ENCODE measurements at places on chromosomes 3 and 15.
A peak's percentile ranks its signal among the peaks of the same experiment; 100 is the strongest.

DNA sequence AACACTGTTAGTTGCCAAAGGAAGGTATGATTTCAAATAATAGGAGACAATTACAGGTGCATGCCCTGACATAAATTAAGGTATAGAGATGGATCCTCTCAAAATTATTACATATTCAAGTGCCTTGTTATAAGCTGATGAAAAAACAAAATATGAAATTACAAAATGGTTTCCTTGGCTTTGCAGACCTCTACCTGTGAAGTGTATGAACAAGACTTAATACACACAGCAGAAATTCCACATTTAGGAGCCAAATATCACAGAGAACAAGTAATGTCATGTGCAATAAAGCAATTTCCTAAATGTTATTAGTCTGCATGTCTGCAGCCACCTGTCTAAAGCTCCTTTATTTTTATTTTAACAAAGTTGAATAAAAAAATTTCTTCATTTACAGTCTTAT, 151.5 kb downstream of the ALCAM start:
- no peak for DNase-seq

DNA sequence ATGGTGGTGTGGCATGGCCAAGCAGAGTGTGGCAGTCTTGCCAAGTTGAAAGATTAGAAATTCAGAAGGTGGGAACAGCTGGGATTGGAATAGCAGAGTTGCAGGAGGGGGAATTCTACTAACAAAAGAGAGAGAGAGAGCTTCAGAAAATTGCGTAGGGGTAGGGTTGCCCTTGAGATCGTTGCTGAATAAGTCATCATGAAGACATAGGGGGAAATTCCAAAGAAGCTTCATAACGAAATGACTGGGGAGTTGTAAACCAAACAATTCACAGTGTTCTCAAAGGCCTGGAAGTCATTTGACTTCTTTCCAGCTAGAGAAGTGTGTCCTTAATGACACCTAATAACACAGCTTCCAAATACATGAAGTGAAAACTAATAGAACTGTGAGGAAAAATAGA, 26.3 kb upstream of the TIPARP start:
- no peak for DNase-seq

DNA sequence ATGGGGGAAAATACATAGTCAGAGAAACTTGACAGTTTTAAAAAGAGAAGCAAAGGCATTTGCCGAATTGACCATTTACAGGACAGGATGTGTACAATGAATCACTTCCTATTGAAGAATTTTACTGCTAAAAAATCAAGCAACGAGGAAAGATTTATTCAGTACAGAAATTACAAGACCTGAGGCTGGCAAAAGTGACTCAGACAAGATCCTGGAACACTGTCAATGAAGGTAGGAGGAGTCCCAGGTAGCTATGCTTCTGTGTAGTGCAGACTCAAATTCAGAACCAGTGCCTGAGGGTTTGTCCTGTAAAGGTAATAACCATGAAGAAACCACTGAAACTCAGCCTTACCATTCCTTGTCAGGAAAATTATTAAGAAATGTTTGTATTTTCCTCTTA, 120.9 kb downstream of the ZMAT3 start:
- DNase-seq: no peak

DNA sequence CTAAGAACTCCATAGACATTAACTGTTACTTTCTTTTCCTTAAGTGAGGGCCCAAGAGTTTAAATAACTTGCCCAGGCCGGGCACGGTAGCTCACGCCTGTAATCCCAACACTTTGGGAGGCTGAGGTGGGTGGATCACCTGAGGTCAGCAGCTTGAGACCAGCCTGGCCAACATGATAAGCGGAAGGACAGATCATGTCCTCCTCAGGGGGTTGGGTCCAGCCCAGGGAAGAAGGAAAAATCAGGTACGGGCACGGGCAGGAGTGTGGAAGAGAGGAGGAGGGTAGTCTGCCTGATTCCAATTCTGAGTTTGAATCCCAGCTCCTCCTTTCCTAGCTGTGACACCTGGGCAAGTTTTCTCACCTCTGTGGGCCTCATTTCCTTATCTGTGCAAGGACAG, 118.8 kb downstream of the ANP32A start:
- no peak for DNase-seq

DNA sequence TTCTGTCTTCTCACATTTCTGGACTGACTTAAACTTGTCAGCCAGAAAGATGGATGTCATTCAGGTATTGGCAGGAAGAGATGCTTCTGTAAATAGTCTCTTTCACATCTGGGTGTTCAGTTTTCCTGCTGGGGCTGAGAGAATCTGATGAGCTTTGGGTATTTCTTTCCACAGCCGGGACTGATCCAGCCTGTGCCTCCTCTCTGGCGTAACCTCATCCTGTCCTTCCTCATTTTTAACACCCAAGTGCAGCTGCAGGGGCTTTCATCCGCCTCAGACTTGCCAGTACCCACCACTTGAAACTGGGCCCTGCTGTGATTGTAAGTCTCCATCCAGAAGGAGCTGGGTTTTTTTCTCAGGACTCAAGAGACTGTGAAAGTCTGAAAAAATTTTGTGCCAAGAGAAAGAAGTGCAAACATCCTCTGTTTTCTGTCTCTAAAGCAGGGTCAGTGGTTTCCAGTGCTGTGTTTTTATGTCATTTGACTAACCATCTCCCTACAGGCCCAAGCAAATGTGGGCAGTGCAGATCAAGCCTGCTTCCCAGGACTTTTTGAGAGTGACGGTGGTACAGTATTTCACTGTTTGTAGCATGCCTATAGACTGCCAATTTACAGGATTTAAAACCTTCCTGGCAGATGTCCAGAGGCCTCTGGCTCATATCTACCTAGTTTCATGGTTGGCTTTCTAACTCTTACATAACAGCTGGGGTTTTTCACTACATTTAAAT, 342.7 kb downstream of the PTPRG start:
- no peak for DNase-seq

GRCh38 chr3:15924914-15925313, 127.1 kb upstream of the ANKRD28 start:
- no peak for DNase-seq

- DNase-seq: no peak
Measured at GRCh38 chr3:74303711-74304110, 310.7 kb downstream of the CNTN3 start.

DNA sequence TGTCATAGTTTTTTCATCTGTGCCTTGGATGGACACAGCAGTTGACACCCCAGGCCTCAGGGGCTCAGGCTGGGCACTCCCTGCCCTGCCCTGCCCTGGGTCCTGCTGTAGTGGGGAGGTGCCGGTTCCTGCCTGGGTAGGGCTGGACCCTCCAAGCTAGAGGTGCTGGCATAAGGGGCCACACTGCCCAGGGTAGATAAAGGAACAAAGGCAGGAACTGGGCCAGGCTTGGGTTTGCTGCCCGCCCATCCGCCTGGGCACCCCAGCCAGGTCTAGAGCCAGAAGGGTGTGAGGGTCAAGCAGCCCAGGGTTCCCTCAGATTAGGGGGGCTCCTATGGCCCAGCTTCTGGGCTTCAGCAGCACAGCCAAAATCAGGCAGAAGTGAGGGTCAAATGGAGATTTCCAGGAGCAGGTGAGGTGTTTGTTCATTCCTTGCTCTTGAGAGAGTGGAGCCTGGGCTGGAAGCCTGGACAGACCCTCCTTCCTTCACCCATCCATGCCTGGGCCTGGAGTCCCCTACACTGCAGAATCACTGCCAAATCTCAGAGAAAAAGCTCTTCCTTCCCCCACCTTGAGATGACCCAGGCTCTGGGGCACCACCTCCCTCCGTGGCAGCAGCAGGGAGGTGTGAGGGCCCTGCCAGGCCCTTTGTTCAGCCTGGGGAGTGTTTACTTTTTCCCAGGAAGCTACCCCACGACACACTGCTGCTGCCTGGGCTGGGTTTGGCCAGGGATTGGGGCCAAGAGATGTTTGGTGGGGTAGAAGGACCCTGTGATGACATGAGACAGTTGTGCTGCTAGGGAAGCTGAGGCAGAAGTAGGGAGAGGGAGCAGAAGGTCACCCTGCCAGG, 7.1 kb downstream of the SEMA3F start:
- DNase-seq: no peak

DNA sequence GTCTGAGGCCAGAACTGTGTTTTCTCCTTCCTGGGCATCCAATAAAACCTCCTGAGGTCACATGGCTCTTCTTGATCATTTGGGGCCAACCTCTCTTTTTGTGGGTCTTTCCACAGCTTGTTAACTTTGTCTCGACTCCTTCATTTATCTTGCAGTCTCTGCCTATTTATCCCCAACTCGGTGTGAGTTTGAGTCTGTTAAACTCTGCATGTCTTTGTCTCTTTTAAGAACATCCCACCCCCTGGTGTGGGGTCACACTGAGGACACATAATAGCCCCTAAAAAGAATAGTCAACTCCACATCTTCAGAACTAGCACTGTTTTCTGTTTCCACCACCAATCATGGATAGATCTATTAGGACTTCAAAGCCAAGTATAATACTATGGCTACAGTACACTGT, 187.2 kb downstream of the TLE3 start:
- no peak for DNase-seq

DNA sequence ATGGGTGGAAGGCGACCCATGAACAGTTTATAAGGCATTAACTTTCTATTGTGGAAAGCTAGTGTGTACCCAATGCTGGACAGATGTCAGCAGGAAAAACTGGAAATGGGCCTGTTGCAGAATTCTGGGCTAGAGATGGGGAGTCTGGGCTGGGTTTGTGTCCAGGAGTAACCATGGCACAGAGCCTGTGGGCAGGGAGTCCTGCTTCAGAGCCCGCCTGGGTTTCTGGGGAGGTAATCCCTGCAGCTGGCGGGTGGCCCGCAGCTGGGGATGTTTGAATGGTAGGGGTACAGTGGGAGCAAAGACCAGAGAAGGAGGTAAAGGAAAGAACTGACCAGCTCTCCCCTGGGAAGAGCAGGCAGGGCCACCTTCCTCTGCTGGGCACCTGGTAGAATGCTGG, 25.7 kb downstream of the ACAA1 start:
- no peak for DNase-seq

- DNase-seq: peak; percentile 59
Measured at GRCh38 chr3:126983653-126984390, 907 bp downstream of the PLXNA1 start.

GRCh38 chr15:89177633-89178306, 43.6 kb downstream of the RLBP1 start:
- peak; percentile 49 for DNase-seq

GRCh38 chr15:56366211-56366610, 985 bp downstream of the TEX9 start:
- DNase-seq: no peak

DNA sequence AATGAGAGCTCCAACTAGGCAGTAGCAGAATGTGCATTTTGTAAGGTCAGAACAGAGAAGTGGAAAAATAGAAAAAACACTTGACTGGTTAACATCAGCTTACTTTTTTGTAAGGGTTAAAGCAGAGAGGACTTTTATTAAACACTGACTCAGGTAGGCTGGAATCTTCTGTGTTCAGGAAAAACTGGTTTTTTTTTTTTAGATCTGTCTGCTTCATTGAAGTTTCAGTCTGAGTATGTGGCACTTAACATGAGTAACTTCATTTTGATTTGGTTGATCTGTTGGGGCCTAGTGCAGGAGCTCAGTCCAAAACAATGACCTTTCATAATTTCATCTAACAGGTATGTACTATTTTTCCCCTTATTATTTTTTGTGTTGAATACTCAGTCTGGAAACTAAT, 141.1 kb downstream of the DOCK3 start:
- DNase-seq: no peak

DNA sequence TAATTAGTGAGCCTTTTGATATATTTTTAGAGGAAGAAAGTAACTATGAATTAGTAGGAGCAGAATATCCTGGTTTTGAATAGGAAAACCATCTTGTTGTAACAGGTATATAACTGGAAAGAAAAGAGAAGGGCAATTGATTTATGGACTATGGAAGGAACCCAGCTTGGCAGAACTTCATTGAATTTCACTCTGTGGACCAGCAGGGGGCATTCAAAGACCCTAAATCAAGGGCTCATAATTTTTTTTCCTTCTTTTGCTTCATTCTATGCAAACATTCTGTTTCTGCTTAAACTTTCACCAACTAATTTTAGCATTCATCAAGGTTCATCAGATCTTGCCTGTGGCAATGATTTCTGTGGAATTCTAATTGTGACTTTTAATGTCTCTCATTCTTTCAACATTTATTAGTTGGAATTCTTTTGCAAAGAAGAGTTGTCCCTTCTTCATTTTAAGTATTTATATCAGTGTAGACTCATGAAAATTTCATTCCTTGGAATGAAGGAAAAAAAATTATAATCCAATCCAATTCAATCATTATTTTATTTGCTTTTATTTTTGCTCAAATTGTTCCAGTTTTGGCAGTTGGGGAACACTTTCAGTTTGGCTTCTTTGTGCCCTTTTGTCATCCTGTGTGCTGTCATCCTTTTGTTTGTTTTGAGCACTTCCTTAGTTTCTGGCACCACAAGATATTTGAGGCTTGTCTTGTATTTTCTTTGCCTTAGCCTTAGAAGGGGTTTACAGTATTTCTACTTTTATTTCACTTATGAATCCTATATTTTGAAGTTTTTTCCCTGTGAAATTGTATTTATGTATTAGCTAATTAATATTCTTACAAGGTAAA, 30.4 kb downstream of the NXPE3 start:
- no peak for DNase-seq

- no peak for DNase-seq
Measured at GRCh38 chr15:75230551-75231371, 27.4 kb upstream of the GOLGA6C start.

DNA sequence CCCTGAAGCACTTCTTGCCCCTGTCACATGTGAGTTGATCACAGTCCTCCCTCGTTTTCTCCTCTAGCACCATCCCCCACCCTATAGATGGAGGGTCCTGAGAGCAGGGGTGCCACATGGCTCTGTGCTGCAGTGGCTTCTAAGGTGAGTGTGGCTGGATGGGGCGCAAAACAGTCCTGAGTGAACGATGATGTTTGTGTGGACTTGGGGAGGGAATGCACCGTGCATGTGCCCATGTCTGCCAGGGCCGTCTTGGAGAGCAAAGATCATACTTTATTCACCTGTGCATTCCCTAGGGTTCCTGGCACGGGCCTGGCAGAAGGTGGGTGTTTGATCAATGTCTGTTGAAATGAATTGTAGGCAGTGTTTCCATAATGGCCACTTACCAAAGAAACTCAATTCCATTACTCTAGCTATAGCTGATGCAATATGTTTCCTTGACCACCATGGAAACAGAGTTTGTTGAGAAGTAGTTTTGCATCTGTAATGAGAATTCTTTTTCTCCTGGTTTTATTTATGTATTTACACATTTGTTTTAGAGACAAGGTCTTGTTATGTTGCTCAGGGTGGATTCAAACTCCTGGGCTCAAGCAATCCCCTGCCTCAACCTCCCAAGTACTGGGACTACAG, 58.0 kb downstream of the ABTB1 start:
- no peak for DNase-seq

GRCh38 chr3:107369791-107370190, 7.4 kb upstream of the CCDC54 start:
- no peak for DNase-seq

DNA sequence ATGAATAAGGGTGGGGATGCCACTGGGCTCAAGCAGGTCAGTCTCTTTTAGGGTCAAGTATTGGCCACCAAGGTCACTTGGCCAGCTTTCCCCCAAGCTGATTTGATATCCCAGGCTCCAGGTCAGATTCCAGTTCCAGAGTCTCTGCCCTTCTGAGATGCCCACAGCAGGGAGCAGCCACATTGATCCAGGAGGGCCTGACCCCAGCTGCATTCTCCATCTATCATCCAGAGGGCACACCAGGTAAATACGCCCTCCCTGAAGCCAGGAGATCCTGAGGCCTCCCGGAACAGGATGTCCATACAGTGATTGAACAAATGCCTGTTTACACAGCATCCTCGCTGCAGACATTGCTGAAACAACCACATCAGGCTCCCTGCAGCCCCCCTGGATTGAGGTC, 264.6 kb upstream of the TLE3 start:
- no peak for DNase-seq

All from progenitor cell of endocrine pancreas (in vitro differentiated cells).